ENCODE measurements at places on chromosomes 13 and 19.

GRCh38 chr13:28250542-28250941, 112.2 kb downstream of the PAN3 start:
- ATAC-seq: no peak

- ATAC-seq: no peak
These were observed 2.8 kb upstream of the F10 start for GRCh38 chr13:113119822-113120189.

- ATAC-seq: peak; percentile 76
These were observed 44.4 kb upstream of the WDFY2 start for GRCh38 chr13:51539887-51540286.

DNA sequence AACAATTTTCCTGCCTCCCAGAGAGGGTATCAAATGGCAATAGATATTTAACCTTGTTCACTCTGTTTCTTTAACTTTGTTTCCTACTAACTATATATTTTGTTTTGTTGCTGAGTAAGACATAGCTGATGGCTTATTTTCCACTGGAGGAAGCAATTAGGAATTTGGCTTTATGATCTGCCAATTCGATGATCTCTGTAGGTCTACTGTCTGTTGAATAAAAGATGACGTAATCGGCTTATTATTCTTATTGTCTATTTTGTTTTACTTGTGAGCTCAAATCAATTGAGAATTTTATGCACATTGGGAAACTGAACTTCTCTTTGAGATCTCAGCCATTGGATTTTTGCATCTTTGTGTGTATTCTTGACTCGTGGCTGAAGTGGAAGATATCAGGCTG, 862.6 kb downstream of the EFNB2 start:
- no peak for ATAC-seq

- no peak for ATAC-seq
These were observed 34.5 kb downstream of the MTUS2 start for GRCh38 chr13:28854657-28855056.

DNA sequence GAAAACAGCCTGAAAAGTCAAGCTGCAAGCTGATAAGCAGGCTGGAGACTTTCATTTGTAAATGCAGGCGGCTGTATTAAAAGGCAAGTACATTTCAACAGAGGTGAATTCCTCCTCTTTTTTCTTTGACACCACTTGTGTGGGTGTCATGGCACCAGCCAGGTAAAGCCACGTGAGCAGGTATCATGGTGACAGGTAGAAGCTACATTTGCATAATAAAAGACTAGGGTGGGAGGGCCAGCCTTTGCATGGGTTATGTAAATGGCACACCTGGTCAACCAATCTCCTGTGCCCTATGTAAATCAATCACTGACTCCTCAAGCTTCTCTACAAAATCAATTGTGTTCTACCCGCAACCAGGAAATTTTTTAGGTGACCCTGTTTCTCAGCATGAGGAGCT, 68.2 kb downstream of the ZNF100 start:
- no peak for ATAC-seq

GRCh38 chr19:2181633-2181997, 17.9 kb downstream of the DOT1L start:
- ATAC-seq: no peak

DNA sequence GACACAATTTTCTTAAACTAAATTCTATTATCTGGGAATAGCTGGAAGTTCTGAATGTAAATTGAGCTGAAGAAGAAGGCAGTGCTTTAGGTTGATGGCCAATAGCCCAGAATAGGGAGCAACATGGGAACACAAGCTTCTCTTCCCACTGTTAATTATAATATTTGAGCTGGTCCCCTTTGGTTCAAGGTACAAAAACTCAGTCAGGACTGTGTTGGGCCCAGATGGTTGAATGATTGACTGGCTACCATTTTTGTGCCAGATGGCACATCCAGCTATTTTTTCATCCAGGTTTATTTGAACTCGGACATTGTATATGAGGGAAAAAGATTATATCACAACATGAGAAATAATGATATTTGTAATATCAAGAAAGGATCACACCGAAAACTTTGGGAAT, 458.9 kb downstream of the SLITRK1 start:
- no peak for ATAC-seq

- no peak for ATAC-seq
These were observed 32.7 kb upstream of the FLT1 start for GRCh38 chr13:28527629-28528028.

- peak; percentile 97 for ATAC-seq
These were observed 94.9 kb upstream of the MCF2L start for GRCh38 chr13:112873851-112874750.

- ATAC-seq: no peak
These were observed 26.9 kb upstream of the TMEM160 start for GRCh38 chr19:47075179-47075810.
